ENCODE measurements at places on chromosomes 1 and 21.

GRCh38 chr1:83929184-83929583, 69.7 kb downstream of the TTLL7 start:
- no peak for DNase-seq

- no peak for DNase-seq
Observed at GRCh38 chr1:221392453-221392852, 349.4 kb downstream of the DUSP10 start.

DNA sequence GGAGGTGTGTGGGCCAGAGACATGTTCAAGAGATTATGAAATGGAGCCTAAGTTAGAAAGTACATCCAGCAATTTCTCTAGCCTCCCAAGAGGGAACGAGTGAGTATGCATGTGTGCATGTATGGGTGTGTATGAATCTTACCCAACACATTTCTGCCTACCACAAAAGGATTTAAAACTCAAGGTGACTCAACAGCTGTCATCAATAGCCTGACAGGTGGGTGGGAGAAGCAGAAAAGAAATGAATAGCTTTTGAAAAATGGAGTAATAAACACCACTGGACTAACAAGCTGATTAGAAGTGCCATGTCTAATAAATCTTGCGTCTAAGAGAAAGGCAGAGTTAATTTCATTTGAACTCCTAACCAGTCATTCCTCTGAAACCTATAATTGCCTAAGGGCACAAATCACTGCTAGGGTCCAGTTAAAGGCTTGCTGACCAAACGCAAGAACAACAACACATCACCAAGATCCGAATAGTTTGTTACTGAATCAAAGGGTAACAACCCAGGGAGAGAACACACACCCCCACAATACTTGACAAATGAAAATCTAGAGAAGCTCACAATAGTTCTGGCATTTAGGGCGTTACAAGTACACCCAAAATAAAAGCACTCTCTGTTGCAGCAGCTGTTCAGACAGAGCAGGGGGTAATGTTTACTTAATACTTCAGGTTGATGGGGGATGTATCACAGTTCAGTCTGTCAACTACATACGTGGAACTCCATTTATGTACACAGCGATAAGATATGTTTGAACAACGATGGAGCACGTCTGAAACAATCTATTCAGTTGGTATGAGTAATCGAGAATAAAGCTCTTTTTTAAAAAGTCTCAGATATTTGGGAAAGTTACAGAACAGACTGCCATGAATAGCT, 1.4 kb downstream of the KIAA0319L start:
- DNase-seq, result no peak

GRCh38 chr1:245762396-245762910, 607.7 kb downstream of the KIF26B start:
- no peak for DNase-seq

DNA sequence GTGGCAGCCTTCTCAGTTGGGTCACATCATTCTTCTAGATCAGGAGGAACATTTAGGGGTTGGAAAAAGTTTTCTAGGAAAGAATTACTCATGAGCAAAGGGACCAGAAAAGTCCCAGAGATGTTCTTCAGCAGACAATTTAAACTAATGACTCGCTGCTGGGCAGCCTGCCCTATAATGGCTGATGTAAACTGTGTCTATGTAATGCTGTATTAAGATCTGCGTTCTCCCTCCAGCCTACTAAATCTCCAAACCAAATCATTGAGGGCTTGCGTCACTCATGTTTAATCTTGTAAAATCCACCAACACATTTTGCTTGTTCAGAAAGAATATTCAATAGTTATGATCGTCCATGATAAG, 92.1 kb downstream of the LRRC8C start:
- no peak for DNase-seq

- no peak for DNase-seq
Observed at GRCh38 chr1:200033511-200034261, 6.2 kb downstream of the NR5A2 start.

- DNase-seq, result no peak
Observed at GRCh38 chr1:154888757-154889156, 18.7 kb upstream of the KCNN3 start.

Data from hematopoietic multipotent progenitor cell treated with erythropoietin and hydrocortisone succinate and interleukin-3 and kit ligand, for 17 days (in vitro differentiated cells).